ENCODE measurements at places on chromosomes 7 and 10.

DNA sequence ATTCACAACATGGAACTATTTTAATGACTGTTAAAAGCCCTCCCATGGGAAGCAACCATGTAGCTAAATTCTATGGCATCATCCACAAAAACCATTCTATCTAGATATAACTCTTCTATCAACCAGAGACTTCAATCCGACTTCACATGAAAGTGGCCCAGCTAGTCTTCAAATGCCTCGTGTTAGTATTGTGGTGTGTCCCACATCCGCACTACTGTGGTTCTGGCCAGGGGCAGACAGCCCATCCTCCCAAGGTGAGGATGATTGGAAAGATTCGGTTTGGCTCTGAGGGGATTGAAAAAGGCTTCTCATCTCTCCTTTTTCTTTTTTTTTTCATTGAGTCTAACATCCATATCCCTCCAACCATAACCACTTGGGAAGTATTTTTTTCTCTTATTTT, 253.0 kb upstream of the KLF6 start:
- no peak for DNase-seq

- DNase-seq = no peak
Observed at GRCh38 chr7:154794147-154794780, 208.7 kb downstream of the PAXIP1 start.

GRCh38 chr10:15316145-15316544, 54.9 kb downstream of the FAM171A1 start:
- no peak for DNase-seq

GRCh38 chr7:55031075-55031474, 12.3 kb downstream of the EGFR start:
- DNase-seq = no peak

- no peak for DNase-seq
Observed at GRCh38 chr7:44052771-44053365, 8.4 kb downstream of the DBNL start.

GRCh38 chr7:45163692-45164052, 6.1 kb downstream of the RAMP3 start:
- no peak for DNase-seq

GRCh38 chr7:104956753-104957450, 57.1 kb upstream of the KMT2E start:
- no peak for DNase-seq

- DNase-seq = no peak
Observed at GRCh38 chr10:129467359-129468064, 471 bp downstream of the MGMT start.

GRCh38 chr10:128744811-128745305, 618.6 kb upstream of the MKI67 start:
- DNase-seq = no peak

GRCh38 chr10:543131-543530, 146.3 kb downstream of the DIP2C start:
- no peak for DNase-seq

- no peak for DNase-seq
Observed at GRCh38 chr7:40015790-40016296, 65.8 kb downstream of the CDK13 start.

DNA sequence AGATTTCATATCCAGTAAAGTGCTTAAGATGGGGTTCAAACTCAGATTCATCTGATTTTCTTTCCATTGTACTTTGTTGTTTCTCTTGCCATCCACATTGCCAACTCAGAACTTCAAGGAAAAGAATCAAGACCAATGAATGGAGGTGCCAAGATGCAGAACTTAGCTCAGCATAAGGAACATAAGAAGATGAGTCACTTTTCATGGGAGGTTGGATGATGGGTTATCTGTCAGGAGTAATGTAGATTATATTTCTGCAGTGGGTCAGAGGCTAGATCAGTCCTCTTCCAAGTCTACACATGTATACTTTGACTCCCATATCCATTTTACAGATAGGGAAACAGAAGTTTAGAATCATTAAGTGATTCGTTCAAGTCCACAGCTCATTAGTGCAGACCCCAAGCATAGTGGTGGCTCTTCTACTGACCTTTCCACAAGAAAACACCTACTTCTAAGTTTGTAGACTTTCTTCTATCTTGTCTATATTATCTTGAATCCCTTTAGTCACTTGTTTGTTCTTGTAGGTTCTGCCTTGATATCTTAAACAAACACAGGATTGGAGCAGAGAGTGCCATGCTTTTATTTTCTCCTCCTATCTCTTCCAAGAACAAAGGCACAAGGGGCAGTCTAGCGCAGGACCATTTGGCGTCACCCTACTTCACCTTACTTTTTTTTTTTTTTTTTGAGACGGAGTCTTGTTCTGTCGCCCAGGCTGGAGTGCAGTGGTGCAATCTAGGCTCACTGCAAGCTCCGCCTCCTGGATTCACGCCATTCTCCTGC, 14.0 kb upstream of the ADD3 start:
- no peak for DNase-seq

DNA sequence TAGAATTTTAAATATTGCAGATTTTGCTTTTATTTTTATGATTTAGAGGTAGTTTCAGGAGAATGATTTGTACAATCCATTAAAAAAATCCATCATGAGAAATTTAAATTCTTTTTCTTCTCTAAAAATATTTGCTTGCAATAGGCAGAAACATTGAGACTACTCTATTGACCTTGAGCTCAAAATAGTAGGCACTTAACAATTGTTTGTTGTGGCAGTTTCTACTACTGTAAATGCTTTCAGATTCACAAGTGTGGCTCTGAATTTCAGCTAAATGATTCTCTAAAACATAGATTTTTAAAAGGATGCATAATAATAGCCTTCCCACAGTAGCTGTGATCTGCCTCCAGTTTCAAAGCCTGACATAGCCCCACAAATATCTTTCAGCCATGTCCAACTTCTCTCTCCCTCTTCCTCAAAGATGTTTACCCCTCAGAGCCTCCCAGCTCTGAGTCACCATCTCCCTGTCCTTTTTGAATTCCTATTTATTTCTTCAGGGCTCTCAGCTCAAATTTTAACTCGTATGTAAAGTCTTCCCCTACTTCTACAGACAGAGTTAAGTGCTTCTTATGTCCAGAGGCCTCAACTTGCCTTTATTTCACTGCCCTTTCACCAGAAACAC, 160.5 kb downstream of the AOAH start:
- no peak for DNase-seq

- DNase-seq = no peak
Observed at GRCh38 chr7:155422151-155422550, 35.8 kb upstream of the EN2 start.

- no peak for DNase-seq
Observed at GRCh38 chr7:83976302-83976701, 218.3 kb downstream of the SEMA3A start.

DNA sequence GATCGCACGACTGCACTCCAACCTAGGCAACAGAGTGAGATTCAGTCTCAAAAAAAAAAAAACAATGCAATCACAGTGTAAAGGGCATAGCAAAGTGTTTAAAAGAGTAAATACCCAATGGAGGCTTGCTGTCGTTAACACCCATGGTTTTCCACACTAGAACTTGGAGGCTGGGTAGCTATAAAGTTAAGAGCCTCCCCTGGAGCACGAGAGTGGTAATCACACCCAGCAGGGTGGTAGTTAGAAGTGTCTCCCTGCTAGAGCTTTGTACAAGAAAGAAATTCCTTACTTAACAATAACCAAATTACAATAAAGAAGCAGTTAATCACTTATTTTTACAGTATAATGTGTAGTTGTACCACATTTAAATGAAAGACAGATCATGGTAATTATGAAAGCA, 1078.9 kb downstream of the NRG3 start:
- no peak for DNase-seq

- DNase-seq = no peak
Observed at GRCh38 chr7:46512891-46513413, 591.9 kb upstream of the IGFBP3 start.

GRCh38 chr7:139940866-139941265, 111.8 kb downstream of the TBXAS1 start:
- DNase-seq = no peak

DNA sequence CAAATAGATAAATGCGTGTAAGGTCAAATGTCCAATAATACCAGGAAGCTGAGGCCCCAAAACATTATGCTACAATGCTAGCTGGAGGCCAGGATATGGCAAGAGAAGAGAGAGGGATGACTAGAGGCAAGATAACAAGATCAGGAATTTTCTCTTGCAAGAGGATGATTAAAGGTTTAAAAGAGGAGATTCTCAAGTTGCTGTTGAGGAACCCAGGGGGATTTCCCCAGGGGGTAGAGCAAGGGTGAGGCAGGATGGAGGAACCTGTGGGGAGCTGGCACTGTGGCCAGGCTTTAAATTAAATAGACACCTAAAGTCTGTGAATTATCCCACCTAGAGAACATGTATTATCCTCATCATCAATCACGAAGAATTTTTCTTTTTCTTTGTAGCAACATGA, 3.4 kb upstream of the TAS2R60 start:
- no peak for DNase-seq

- DNase-seq = no peak
Observed at GRCh38 chr7:1695800-1696454, 25.9 kb downstream of the ELFN1 start.

- DNase-seq = no peak
Observed at GRCh38 chr7:151426904-151427704, 12.8 kb downstream of the CRYGN start.

DNA sequence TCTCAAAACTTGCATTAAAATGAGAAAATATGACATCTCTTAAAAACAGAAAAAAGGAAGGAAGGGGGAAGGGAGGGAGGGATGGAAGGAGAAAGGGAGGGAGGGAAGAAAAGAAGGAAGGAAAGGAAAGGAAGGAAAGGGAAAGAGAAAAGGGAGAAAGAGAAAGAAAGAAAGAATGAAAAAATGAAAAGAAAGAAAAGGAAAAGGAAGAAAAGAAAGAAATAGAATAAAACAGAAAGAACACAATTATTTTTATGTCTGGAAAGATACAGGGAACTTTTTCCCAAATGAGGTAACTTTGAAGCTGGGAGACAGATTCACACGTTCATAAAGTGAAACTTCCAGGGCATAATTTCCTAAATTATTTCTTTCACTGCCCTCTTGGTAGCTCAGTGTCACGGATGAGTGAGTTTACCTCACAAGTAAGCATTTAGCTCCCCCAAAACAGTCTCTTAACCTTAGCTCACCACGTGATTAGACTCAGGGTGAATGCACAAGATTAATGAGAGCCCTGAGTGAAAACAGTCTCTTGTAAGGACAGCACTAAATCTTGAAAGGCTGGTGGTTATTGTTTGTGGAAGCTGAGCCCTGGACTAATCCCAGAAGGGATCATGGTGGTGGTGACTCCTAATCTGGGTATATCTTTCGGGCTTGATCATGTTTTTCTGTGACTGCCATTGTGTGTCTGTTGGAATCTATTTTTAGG, 74.1 kb upstream of the HDAC9 start:
- no peak for DNase-seq

- DNase-seq = no peak
Observed at GRCh38 chr7:107384025-107384424, 85.8 kb upstream of the GPR22 start.

- DNase-seq = no peak
Observed at GRCh38 chr7:24773646-24774045, 16.4 kb upstream of the GSDME start.

- no peak for DNase-seq
Observed at GRCh38 chr10:88994019-88994418, 3.4 kb downstream of the FAS start.

- no peak for DNase-seq
Observed at GRCh38 chr10:50636618-50637579, 13.1 kb upstream of the SGMS1 start.

GRCh38 chr10:51642581-51642980, 56.8 kb downstream of the CSTF2T start:
- no peak for DNase-seq

GRCh38 chr7:36182854-36183604, 30.0 kb downstream of the EEPD1 start:
- DNase-seq = no peak

DNA sequence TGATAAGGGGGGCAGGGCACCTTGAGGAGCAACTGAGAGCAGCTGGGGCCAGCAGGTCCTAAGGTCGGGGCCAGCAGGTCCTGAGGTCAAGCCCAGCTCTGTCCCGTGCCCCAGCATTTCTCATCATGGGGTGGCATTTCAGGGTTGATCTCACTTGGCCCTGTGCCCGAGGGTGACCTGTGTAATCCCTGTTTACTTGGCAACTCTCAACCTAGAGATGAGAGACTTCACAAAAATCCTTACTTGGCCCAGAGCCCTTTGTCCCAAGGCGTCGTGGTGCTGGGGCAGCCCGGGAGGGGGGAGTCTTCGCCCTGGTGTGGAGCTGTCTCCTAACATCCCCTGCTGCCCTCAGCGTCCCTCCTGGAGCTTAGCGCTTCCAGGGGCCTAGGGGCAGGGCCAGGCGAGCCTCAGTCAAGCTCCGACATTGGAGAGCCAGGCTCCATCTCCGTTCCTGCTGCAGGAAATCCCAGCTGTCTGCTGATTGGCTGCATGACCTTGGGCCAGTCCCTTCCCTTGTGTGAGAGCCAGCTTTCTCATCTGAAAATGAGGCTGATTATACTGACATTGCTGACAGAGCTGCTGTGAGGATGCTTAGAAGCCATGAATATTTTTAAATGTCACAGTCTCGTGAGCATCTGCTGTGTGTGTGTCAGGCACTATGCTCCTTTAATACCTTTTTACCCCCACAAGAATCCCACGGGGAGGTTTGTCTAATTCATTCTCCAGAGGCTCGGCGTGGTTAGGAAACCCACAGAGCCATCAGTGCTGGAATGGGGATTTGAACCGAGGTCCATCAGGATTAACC, 94.3 kb downstream of the ZMIZ1 start:
- no peak for DNase-seq

GRCh38 chr10:34748767-34749166, 66.3 kb downstream of the PARD3 start:
- no peak for DNase-seq
